Epithelial cell of prostate (primary cell): ENCODE measurements at places on chromosomes 7 and 10.

DNA sequence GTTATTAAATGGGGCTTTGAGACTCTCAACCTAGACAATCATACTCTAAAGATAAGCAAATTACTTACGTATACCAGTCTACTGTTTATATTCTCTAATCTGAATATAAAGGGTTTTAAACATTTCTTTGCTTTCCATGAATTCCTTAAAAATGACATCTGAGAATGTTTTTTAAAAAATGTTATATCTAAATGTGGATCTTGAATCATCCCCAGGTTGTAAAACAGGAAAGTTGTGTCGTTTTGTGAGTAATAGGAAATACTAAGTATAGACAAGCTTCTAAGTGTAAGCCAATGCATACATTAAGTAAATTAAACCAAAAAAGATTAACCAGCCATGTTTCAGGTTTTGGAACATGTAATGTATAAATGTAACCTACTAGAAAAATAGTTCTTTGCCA is 26.8 kb downstream of the ADD3 start:
- no peak for DNase-seq

- no peak for DNase-seq
These were observed 63.4 kb downstream of the KIAA1217 start for GRCh38 chr10:24272374-24272773.

DNA sequence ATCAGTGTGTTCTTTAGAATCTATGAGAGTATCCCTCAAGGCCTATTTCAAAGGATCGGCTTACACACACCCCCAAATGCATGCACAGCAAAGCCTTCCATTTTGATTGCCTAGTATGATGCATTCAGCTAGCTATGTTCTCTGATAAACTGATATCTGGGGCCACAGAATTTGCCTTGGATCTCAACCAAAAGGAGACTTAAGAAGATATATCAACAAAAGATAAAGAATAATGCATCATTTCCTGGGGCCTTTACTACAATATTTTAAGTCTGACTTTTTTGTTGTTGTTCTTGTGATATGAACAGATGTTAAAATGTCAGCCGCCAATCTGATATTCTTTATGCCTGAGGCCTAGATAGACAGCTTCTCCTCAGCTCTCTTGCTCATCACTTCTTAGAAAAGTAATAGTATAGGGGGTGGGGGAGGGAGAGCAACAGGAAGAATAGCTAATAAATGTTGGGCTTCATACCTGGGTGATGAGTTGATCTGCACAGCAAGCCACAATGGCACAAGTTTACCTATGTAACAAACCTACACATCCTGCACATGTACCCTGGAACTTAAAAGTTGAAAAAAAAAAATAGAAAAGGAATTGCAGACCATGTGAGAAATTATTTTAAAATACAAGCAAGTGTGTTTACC is 792.9 kb upstream of the GHITM start:
- peak; percentile 56 for DNase-seq

- no peak for DNase-seq
These were observed 54.7 kb upstream of the CCNJ start for GRCh38 chr10:95988702-95989101.

DNA sequence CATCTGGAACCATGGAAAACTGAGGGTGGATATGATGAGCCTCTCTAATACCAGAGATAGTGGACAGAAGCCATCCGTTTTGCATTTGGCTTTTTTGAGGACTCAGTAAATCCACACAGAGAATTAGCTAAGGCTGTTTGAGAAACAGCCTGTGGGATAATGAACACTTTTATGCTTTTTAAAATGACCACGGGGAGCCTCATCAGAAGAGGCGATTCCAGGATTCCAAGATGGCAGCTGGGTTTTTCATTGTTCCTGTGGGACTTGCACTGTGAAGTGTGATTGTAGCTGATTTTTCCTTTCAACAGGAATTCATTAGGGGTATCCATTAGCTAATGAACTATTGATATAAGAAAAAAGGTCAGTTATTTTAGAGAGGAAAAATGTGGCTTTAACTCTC is 353.2 kb downstream of the AUTS2 start:
- DNase-seq = no peak

- no peak for DNase-seq
These were observed 77.3 kb downstream of the HDAC9 start for GRCh38 chr7:18572885-18573284.

- no peak for DNase-seq
These were observed 9.1 kb downstream of the TTYH3 start for GRCh38 chr7:2640846-2641316.

- DNase-seq = no peak
These were observed 6.4 kb upstream of the PDCD4 start for GRCh38 chr10:110865186-110865808.

DNA sequence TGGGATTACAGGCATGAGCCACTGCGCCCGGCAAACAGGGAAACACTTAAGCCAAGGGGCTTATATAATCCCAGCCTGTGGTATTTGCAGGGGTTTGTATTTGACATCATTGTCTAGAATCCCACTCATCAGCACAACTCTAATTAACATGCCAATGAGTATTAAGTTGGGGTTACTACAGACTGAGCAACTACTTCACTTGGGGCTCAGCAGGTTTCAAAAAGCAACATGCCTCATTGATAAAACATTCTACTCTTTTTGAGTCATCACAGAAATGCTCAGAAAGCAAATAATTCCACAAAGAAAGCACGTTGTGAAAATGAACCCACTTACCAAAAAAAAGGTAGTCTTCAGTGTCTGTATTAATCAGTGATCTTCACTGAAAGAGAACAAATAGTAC is 236.9 kb upstream of the CELF2 start:
- no peak for DNase-seq

GRCh38 chr7:116138202-116138801 is 72.0 kb upstream of the TES start:
- peak; percentile 24 for DNase-seq

GRCh38 chr10:45373003-45373575 is 927 bp upstream of the ALOX5 start:
- DNase-seq = no peak

DNA sequence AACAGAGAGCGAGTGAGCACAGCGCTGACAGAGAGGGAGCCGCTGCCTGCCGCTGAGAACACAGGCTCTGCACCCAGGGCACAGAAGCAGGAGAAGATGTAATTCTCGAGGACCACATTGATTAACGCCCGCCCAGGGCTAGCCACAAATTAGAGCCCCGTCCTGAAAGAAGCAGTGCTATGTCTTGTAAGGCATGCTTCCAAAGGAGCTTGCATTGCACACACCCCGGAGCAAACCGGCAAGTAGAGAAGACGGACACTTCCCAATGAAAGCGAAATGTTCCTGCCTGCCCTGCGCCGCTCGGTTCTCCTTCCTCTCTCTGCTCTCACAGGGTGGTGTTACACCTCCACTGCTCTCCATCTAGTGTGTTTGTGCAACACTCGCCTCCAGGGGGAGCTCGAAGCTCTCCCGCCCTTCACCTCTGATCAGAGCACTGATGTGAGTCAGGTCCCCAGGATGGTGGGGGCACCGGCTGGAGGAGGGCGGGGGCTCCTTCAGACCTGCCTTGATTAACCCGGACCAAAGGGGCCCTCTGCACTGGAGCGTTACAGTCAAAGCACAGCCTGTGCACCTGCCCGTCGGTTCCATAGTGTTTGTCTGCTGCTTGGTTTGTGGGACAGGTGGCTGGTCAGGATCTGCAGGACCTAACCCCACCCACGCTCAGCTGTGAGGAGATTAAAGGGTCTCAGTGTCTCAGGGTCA is 316.5 kb downstream of the ADARB2 start:
- DNase-seq = no peak

DNA sequence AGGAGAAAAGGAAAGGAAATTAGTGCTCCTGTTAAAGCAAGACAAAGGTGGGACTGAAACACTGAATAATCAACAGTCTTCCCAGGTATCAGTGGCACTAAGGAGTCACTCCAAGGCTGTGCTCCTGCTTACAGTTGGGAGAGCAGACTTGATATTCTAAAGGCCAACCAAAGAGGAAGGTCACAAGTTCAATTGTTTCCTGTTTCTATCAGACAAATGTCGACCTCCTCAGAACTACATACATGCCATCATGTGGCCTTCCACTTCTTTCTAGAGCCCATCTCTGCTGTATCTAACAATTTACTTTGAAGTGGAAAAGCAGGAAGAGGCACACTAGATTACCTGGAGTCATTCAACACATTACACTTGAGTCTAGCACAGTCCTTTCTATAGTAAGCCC is 3.4 kb downstream of the ZNF239 start:
- no peak for DNase-seq

GRCh38 chr7:155610633-155611193 is 33.7 kb upstream of the RBM33 start:
- no peak for DNase-seq

- DNase-seq = no peak
These were observed 131.1 kb downstream of the ADARB2 start for GRCh38 chr10:1605999-1606940.

DNA sequence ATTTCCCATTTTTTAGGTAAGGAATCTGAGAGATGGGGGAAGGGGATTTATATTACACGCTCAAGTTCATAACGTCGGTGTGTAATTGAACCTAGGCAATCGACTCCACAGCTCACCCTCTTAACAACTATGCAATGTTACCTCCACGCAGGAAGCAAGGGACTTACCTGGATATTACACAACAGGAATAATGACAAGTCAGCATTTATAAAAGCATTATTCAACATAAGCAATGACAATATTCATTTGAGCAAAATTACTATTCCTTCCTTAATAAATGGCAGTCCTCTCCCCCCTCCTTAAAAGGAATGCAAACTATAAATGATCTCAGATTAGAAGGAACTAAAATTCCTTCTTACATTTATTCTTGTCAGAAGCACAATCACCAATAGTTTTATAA is 104.0 kb downstream of the PCLO start:
- no peak for DNase-seq

GRCh38 chr7:102934701-102935100 is 21.9 kb downstream of the LRRC17 start:
- no peak for DNase-seq

DNA sequence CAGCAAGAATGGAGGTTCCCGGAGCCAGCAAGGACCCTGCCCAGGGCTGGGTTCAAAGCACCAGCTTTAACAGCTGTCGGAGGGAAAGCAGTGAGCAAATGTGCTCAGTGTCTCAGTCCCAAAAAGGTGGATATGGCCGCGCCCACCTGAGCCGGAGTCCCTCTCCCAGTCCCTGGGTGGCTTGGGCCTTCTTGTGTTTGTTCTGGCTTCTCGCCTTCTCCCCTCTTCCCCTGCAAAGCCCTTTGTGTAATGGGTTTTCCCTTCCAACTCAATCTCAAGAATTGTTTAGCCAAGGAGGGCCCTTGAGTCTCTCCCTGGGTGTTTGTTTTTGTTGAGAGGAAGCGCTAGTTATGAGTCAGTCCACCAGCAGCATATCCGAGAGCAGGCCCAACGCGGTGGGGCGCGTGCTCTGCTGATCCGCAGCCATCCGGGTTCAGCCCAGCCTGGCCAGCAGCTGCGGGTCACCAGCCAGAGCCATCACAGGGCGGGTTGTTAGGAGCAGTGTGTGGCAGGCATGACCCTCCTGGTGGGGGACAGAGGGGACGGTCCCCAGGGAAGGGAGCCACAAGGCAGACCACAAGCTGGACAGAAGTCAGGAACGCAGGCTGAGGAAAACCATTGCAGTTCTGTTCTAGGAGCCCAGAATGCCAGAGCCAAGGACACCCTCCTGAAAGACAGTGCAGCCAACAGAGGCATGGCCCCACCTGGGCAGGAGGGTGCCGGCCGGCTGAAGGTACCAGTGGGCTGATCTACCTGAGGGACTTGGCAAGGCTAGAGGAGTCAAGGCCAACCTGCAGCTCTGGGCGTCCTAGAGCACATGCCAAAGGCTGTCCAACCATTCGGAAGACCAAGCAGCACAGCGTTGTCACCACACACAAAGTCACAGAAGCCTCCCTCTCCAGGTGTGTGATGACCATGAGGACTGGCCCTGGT is 21.3 kb downstream of the CALML3 start:
- DNase-seq = no peak

- no peak for DNase-seq
These were observed 177.0 kb downstream of the REEP3 start for GRCh38 chr10:63697956-63698786.
